ENCODE measurements at places on chromosomes 16 and 17.
A peak's percentile ranks its signal among the peaks of the same experiment; 100 is the strongest.

DNA sequence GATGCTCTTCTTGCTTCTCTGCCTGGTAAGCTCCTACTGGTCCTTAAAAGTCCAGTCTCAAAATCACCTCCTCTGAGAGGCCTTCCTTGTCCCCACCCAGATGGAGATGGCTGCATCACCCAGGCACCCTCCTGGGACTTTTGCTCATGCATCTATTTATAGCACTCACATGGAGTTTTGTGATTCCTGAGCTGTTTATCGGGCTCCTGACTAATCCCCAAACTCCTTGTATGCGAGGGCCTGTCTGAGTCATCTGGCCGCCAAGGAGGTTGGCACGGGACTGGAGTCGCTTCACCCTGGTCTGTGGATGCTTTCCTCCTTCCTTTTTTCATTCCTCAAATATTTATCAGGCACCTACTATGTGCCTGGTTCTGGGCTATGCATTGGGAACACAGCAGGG is 2.3 kb upstream of the MAP2K3 start:
- no peak for DNase-seq

DNA sequence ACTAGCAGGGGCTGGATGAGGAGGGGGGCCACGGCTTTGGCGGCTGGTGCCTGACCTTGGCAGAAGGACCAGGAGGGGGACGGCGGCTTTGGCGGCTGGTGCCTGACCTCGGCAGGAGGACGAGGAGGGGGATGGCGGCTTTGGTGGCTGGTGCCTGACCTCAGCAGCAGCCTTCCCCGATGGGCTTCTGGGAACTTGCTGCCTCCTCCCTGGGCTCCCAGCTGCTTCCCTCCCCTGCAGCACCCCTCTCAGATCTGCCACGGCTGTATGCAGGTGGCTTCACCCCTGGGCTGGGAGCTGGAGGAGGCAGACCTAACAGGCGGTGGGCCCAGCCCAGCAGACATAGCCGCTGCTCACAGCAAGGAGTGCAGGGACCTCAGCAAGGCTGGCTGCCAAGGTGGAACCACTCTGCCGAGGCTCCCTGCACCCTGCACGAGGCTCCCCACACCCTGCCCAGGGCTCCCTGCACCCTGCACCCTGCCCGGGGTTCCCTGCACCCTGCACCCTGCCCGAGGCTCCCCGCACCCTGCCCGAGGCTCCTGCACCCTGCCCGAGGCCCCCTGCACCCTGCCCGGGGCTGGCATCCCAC is 38.4 kb upstream of the CBFA2T3 start:
- no peak for DNase-seq

GRCh38 chr17:64024781-64025731 is 4.6 kb upstream of the ICAM2 start:
- peak; percentile 67 for DNase-seq

DNA sequence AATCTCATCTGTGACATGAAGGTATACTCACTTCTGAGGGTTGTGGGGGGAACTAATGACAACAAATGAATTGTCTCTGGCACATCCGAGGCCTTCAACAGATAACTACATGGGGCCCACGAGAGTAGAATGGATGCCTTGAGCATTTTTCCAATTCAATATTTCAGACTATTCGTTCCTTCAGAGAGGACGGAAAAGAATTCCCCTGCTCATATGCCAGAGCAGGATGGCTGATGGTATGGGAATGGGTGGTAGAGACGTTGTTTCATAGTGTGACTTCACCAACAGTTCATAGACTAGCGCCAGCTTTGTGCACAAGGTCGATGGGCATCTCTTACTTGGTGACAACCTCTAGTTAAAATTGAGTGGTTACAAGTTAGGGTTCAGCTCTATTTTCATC is 61.3 kb downstream of the HLF start:
- DNase-seq, result no peak

DNA sequence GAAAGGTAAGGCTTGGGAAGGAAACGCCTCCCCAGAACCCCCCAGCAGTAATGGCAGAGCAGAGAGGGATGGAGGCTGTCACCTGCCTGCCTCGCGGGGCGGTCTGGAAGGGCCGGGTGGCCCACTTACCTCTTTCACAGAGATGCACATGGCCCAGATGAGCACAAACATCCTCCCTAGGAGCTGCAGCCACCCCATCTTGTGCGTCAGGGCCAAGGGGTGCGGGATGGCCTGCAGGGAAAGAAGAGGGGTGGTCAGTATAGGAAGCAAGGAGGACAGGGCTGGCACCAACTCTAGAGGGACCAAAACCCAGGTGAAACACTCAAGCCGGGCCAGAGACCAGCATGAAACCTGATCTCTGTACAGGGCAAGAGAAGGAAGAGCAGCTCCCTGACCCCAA is 29.7 kb downstream of the TRPV3 start:
- DNase-seq, result no peak

DNA sequence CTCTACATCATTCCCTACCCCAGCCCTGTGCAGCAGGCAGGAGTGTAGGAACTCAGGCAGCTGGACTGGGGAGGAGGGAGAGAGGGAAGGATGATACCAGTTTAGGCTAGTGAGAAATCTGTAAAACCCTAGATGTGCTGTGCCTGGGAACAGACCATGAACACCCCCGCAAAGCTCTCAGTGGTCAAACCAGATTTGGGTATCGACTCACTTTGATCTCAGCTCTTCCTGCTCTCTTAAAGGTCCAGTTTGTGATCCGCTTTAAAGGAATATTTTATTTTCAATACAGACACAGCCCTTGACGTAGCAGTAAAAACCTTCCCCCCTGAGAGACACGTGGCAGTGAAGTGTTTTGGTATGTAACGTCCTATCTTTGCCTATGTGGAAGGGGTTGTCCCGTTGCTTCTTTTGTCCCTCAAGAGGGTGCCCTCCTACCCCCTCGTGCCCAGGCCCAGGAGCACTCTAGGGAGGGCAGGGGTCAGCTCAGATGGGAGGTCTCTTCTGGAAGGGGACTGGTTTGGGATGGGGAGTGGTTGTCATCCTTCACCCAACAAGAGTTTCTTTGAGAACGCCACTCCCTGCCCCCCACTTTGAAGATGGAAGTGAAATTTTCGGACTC is 19.3 kb upstream of the TBX2 start:
- DNase-seq, result no peak

DNA sequence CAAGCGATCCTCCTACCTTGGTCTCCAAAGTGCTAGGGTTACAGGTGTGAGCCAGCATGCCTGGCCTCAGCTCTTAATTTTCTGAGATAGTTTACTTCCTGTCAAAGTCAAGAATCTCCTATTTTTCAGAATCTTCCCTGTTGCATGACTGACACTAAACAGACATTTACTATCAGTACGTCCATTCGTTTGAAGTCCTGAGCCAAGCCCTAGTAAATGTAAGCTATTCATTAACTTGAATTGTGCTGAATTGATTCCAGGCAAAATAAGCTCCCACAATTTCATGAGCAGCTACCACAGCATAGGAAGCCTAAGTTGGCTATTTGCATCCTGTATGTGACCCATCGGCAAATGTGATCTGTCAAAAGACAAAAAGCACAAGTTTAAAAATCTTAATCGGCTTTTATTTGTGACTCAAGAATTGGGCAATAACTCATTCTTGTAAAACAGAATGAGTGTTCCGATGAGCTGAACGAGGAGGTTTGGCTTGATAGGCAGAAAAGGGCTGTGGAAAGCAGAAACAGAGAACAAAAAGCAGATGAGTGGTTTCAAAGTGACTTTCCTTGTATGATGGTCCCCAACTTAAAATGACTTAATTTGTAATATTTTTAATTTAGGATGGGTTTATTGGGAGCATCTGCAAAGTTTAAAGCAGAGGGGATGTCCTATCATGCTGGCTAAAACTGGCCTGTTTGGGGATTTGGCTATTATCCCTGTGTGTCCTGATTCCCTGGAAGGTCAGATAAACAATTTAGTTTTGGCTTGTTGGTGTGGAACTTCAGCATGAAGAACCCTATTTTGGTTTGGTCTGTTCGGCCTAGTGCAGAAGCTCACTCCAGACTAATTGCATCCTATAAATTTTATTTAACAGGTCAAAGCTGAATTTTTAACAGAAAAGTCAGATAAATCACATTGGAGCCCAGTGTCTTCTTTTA is 14.2 kb downstream of the RNF112 start:
- no peak for DNase-seq

GRCh38 chr16:89670496-89671431 is 13.1 kb downstream of the SPATA33 start:
- DNase-seq, result no peak

DNA sequence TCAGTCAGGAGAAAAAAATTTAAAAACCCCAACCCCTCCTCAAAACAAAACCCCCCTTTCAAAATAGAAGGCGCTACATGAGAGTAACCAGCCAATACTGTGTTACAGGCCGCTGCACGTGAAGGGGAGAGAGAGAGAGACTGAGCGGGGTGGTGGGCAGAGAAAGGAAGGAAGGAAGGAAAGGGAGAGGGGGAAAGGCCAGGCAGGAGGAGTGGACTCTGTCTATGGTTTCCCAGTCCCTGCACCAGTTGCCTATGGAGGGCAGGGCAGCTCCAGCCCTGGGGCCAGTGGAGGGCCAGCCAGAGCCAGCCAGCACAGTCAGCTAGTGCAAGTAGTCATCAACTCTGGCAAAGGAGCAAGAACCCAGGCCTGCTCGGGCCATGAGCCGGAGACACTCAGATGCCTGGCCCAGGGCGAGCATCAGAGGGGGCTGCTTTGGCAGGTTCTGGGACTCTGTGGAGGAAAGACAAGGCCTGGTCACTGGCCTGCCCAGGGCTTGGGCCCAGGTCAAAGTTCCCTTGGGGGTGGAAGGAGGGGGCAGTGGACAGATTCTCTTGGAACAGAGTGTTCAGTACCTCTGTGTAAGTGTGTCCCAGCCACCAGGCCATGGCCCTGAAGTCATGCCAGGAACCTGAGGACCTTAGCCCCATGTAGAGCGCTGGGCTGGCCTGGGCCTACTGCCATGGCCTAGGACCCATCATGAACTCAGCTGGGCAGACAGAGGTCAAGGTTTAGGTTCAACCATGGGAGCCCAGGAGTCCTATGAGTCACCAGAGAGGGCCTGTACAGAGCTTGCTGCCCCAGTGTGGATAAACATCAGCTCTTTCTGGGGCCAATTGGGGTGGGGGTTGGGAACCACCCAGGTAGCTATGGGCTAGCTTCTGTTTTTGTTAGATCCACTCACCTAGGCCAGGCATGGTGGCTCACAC is 7.3 kb upstream of the GFOD2 start:
- no peak for DNase-seq

DNA sequence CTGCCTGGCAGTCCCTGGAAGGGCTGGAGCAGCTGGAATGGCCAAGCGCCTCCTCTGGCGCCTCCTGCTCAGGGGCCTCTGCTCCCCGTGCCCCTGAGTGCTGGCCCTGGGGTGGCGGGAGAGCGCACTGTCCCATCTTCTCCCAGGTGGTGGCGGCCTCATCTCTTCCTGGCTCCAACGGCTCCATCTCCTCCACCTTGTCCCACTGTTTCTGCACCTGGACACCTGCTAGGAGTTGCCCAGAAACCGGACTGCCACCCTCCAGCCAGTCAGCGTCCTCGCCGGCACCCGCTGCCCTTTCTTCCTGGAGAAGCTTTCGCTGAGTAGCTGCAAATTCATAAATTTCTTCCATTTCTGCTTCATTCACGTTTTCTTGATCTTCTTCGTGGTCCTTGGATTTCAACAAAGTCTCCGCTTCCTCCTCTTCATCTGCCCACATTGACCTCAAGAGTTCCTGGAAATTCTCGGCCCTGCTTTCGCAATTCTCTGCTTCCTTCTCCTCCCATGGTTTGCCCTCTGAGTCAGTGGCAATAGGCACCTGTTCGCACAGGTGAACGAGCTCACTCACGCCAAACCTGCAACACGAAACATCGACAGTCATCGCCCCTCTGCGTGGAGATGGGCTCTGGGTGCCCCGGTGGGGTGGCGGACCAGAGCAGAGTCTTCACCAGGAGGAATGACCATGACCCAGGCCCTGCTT is 13.7 kb upstream of the NLRC3 start:
- DNase-seq, result no peak

- no peak for DNase-seq
Measured at GRCh38 chr16:554640-555365, 5.4 kb upstream of the PRR35 start.

- DNase-seq, result no peak
Measured at GRCh38 chr16:85926370-85926769, 27.4 kb downstream of the IRF8 start.

DNA sequence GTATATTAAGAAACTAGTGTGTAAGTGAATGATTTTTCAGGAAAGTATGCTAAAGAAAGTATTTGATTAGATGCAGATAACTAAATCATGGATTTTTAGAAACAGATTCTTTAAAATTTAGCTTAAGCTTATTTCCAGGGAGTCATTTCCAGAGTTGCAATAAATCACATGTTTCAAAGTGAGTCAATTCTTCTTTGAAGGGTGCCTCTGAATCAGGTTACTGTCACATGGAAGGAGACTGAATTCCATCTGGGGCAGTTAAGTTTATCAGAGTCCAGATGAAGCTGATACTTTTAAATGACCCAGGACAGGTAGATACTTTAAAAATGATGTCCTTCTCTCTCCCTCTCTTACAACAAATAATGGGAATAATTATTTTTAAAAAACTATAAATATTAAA is 5.0 kb downstream of the MFSD11 start:
- no peak for DNase-seq

DNA sequence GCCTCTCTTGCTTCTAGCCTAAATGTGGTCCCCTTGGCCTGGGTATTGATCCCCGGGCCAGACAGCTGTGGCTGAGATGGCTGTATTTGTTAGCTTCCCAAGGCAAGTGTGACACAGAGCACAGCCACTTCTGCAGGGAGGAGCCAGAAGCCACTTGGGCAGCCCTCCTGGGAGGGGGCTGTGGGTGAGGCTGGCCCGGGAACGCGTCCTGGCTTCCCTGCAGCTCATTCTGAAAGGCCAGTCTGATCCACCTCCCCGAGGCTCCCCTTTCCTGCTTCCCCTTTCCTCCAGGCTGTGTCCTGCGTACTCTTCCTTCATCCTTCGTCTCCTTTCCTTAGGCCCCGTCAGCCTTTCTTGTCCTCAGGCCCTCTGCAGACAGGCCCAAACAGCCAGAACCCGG is 8.0 kb downstream of the SERPINF2 start:
- no peak for DNase-seq

DNA sequence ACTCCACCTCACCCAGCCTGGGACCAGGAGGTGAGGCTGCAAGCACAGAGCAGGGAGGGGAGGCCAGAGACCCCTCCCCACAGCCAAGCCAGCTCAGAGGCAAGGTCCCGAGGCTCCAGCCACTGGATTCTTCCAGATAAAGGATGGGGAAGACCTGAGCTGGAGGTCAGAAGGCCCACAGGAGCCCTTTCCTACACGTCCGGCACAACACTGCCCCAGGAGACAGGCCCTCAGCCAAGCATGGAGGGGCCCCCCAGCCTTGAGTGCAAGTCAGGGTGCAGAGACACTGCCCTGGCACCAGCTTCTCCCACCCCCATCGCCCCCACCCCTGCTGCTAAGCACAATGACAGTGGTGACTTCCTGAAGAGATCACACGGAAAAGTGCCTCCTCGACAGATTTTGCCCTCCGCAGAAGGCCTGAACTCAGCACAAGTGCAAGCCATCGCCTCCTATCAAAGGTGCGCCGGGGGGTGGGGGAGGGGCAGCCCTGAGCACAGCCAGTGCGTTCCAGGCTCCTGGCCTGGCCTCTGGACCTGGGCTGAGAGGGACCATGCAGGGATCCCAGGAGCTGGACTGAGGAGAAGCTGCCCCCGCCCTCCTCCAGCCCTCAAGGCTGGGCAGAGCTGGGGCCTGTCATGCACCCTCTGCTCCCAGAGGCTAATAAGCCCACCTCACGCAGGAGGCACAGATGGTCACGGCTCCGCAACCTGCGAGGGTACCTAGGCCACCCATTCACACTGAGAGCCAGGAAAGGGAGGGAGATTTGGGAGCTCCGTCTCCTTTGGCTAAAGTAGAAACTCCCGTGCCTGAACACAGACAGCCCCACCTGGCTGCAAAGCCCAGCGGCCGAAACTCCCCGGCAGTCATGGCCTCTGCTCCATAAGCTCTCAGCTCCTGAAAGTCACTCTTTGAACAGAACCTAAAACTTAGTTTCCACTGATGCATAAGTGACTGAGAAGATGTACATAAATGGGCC is 2.7 kb downstream of the MAFG start:
- peak; percentile 57 for DNase-seq
